ENCODE measurements at places on chromosomes 7 and 10. TPM values are rescaled to one million over a fixed set of nuclear protein-coding genes. Genes with fewer than 3 reads are reported as not detected.

PRRT4 gene
- total RNA-seq: not detected

- no peak for DNase-seq
These were observed 16.2 kb downstream of the SORBS1 start for GRCh38 chr10:95544783-95545500.

METTL27 gene
- 2.9 TPM for total RNA-seq

GRCh38 chr7:27697861-27698430, 35.3 kb upstream of the HIBADH start:
- DNase-seq: no peak

- DNase-seq: no peak
These were observed 460.1 kb downstream of the PLXDC2 start for GRCh38 chr10:20276127-20276979.

- DNase-seq: no peak
These were observed 177.6 kb upstream of the LRRTM3 start for GRCh38 chr10:66748217-66748616.

PTPRE gene
- 2.6 TPM for total RNA-seq

DNA sequence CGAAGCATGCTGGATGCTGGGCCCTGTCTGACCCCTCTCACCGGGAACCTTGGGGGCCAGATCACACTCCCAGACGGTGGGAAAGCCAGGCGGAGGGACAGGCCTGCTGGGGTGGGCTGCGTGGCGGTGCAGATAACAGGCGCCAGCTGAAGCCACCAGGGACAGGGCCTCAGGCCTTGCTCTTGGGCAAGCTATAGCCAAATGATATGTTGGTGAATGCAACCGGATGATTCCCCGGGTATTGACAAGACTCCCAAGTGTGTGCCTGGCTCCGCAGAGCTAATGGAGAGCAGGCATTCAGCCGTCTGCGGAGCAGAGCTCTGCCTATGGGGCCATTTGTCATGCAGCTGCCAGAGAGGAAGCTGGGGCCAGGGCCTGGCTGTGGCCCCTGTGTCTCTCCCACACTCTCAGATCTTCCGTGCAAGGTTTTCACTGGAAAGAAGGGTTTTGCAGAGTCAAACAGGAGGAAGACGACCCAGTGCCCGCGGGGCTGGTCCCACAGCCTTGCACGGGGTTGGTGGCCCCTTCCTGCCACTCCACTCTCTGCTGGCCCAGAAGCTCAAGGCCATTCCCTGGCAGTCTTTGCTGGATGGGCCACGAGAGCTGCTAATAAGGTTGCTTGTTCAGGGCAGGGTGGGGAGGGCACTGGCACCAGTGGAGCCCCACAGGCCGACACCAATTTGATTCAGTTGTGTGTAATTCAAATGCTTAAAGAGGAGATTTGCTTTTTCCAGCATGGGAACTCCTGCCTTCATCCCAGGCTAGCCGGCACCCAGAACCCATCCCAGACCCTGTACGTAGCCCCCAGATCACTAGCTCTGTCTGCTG, 91.8 kb downstream of the PRKAG2 start:
- DNase-seq: peak; percentile 39

DNA sequence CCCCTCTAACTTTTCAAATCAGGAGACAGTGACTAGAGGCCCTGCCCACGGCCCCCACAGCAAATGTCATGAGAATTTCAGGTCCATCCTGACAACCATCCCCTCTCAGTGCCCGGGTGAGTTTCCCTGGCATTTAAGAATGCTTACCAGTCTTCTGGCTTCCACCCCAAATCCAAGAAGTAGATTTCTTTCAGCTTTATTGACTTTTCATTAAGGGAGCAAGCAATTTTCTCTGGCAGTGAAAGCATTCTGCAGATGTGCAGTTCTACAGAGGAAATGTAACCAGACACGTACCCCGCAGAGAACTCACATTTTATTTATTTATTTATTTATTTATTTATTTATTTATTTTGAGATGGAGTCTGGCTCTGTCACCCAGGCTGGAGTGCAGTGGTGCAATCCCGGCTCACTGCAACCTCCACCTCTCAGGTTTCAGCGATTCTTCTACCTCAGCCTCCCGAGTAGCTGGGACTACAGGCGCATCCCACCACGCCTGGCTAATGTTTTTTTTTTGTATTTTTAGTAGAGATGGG, 120.9 kb upstream of the KCTD7 start:
- DNase-seq: no peak

CYP2C19 gene
- total RNA-seq: not detected

RARRES2 gene
- 0.86 TPM for total RNA-seq

GIMAP8 gene
- not detected for total RNA-seq

CRTAC1 gene
- 2.5 TPM for total RNA-seq

GRCh38 chr10:94286901-94287300, 75.8 kb downstream of the NOC3L start:
- DNase-seq: no peak

CRYGN gene
- not detected for total RNA-seq

MYOZ1 gene
- 0.64 TPM for total RNA-seq

GRCh38 chr10:35398355-35398754, 62.0 kb downstream of the CCNY start:
- DNase-seq: no peak

- DNase-seq: no peak
These were observed 55.8 kb downstream of the AKR1C4 start for GRCh38 chr10:5252177-5253037.

DNA sequence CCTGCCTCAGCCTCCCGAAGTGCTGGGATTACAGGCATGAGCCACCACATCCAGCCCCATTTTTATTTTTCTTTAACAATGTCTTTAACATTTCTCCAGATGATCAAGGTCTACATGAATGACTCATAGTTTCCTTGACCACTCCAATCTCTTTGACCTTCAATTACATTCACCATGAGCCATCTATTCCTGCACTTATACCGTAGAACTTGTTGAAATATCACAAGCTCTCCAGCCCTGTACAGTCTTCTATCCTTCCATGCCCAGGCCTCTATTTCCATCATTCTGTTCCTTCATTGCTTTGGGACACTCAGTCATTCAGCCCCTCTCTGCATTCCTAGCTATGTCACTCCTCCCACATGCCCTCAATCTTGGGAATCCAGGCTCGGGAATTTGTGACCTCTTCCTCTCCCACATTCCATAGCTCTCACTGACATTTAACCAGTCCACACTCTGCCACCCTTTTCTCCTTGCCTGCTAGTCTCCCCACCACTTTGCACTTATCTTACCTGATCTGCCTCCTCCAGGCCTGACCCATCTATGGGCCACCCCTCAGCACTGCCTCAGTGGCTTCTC, 151.8 kb upstream of the STK17A start:
- no peak for DNase-seq

DNA sequence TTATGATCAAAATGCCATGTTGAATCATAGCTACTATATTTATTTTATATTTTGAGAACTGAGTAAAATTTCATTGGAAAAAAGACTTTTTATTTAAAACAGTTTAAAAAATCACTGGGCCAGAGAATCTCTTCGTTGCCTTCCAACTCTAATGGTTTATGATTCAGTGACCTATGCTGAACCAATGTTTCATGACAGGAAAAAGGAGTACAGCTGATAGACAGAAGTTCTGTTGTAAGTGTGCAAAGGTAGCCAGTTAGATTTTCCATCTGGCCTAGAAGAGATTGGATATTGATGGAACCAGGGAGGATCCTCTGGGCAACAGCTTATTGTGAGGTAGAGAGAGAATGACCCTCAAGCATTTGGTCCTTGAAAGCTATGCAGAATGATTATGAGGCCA, 745.8 kb downstream of the SUGCT start:
- no peak for DNase-seq

TMEM178B gene
- total RNA-seq: 49.8 TPM

OGDHL gene
- 2.5 TPM for total RNA-seq

DNA sequence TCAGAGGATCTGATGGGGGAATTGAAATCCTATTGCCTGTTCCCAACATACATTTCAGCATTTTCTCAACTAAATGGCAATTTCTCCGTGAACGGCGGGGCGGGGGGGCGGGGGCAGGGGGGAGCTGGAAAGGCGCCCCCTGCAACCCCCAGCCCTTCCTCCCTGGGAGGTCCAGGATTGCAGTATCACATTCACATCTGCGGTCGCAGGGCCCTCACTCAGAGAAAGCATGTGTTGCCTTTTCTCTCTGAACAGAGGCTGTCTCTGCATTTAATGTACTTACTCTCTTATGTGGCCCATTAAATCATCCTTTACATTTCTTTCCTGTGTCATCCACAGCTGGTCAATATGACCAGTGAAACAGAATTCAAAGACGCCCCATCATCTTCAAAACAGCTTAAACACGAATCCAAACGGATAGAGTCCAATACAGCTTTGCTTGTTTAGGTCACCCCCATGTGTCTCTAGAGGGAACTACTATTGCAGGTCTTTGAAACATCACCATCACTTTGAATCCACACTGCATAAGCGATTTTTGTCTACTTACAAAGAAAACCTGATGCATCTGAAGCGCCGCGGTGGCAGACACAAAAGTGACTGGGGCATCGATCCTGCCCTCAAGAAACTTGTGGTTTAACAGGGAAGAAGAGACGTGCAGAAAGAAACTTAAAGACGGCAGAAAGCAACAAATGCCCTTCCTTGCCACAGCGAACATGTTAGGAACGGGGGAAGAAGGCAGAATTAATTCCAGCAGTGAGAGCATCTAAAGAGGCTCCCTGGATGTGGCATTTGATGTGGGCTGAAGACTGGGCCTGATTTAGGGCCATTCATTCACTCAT, 17.0 kb upstream of the ECHDC3 start:
- DNase-seq: no peak

GALNT11 gene
- total RNA-seq: 32.7 TPM

- no peak for DNase-seq
These were observed 46.2 kb downstream of the BAIAP2L1 start for GRCh38 chr7:98354511-98355249.

DNA sequence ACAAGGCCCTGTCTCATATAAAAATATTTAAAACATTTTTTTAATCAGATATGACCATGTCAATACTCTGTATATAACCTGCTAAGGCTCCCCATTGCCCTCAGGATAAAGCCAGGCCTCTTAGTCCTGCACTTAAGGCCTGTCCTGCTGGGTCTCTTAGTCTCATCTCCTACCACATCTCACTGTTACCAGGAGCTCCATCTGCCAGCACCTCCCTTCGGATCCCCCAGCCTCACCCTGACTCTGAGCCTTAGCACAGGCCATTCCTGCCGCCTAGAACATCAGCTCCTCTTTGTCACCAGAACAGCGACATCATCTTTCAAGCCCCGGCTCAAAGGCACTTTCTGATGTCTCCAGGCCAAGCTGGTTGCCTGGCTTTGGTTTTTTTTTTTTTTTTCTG, 25.7 kb upstream of the GTF2IRD1 start:
- no peak for DNase-seq

UCMA gene
- total RNA-seq: not detected

UMAD1 gene
- total RNA-seq: 5.2 TPM

DNA sequence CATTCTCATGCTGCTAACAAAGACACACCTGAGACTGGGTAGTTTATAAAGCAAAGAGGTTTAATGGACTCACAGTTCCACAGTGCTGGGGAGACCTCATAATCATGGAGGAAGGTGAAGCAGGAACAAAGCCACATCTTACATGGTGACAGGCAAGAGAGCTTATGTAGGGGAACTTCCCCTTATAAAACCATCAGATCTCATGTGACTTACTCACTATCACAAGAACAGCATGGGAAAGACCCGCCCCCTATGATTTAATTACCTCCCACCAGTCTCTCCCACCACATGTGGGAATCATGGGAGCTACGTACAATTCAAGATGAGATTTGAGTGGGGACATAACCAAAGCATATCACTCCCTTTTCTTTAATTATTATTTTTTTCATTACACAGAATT, 16.6 kb downstream of the COL28A1 start:
- DNase-seq: no peak

- no peak for DNase-seq
These were observed 68.1 kb downstream of the PRTFDC1 start for GRCh38 chr10:24884316-24884715.

MRC1 gene
- 7.9 TPM for total RNA-seq

- no peak for DNase-seq
These were observed 480.5 kb upstream of the ZMIZ1 start for GRCh38 chr10:78588194-78588811.

DNA sequence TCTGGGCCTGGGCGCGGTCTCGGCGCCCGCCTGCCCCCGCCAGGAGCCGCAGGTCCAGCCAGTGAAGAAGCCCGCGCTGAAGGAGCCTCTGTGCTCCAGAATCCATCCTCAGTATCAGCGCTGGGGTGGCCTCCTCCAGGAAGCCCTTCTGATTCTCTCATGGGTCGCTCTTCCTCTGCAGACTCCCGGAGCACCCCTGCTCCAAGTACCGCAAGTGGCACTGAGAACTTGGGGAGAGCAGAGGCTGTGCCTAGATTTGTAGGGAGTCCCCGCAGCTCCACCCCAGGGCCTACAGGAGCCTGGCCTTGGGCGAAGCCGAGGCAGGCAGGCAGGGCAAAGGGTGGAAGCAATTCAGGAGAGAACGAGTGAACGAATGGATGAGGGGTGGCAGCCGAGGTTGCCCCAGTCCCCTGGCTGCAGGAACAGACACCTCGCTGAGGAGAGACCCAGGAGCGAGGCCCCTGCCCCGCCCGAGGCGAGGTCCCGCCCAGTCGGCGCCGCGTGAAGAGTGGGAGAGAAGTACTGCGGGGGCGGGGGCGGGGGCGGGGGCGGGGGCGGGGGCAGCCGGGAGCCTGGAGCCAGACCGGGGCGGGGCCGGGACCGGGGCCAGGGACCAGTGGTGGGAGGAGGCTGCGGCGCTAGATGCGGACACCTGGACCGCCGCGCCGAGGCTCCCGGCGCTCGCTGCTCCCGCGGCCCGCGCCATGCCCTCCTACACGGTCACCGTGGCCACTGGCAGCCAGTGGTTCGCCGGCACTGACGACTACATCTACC, at the start of gene ALOX5:
Gene ALOX5, plus strand, starts transcription at position 641 of the 774 bp plus-strand sequence. Its CDS starts 64 bp downstream, at position 705.
- DNase-seq: peak; percentile 55

DNA sequence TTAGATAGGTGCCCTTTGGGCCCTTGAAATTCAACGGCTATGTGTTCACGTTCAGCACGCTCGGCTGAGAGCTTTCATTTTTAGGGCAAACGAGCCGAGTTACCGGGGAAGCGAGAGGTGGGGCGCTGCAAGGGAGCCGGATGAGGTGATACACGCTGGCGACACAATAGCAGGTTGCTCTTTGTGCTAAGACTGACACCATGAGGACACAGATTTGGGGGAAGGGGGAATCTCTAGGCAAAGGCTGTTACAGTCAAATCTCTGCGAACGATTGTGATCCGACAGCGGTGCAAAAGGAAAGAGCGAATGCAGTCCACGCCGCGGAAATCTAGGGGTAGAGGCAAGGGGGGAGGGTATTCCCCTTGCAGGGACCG, 667 bp downstream of the KLLN start:
- DNase-seq: no peak

ZNF503 gene
- total RNA-seq: 5.6 TPM

NAPEPLD gene
- total RNA-seq: 6.5 TPM

DNA sequence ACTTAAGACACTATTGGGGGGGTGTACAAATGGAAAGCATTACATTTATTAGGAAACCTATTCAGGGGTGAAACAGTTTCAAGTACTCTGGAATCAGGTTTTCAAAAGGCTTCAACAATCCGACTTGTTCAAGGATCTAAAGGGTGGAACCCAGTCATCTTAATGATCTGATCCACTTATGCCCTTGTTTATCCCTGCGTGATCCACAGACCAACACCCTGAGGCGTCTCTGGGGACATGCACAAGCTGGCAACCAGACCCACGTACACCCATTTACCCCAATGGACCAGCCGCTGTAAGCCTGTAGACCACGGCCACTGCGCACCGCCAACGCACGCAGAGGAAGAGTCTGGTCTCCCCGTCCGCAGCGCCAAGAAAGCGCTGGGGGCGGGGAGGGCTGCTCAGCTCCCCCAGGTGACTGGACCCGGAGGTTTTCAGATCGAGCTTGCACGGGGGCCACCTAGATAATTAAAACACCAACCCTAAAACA, 13.4 kb downstream of the HNRNPF start:
- DNase-seq: peak; percentile 39

GRCh38 chr10:561721-562120, 127.7 kb downstream of the DIP2C start:
- no peak for DNase-seq
